ENCODE measurements at places on chromosomes 7 and 10.

DNA sequence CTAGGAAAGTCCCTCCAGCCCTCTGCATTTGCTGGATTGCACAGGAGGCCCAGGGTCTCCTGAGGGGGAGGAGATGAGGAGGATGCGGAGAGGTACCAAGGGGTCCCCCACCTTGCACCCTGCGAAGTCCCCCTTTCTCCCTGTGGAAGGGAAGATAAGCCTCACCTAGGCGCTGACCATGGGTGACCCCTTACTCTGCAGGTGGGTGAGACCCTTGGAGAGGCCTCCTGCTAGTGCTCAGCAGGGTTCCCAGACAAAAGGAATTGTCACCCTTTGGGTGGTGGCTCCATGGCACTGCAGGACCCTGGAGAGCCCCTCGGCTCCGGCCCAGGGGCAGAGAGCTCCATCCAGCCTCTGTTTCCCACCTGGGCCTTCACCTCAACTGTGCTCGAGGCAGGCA lies 107.0 kb upstream of the RET start:
- no peak for DNase-seq

DNA sequence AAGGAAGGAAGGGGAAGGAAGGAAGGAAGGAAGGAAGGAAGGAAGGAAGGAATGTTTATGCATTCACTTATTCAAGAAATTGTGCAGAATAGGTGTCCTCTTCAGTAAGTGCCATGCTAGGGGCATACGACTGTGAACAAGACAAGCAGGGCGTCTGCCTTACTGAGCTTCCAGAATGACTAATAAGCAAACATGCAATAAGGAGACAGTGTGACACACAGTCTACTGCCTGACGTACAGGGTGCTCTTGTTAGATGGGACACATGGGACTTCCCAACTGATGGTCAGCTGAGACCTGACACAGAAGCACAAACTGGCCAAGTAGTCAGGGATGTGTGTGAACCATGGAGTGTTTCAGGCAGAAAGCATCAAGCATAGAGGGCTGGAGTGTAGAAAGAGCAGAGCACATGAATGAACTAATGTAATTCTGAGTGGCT lies 18.2 kb downstream of the DNAJC12 start:
- DNase-seq, result no peak

GRCh38 chr7:115191526-115191925 lies 269.6 kb downstream of the MDFIC start:
- no peak for DNase-seq

DNA sequence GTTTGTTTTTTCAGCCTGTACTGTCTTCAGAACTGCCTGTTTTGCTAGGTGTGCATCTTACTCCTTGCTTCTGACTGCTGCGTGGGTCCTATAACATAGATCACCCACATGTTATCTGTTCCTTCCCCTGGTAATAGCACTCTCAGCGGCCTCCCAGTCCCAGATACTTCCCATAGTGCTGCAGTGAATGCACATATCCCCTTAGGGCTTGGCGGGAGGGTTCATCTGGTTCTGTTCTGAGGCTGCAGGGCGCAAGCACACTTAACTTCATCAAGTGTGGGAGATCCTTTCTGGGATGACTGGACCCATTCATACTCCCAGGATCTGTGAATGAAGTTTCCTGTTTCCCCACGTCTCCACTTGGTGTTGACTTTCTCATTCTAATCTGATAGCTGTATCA lies 90.7 kb downstream of the CELF2 start:
- no peak for DNase-seq

- no peak for DNase-seq
These were observed 127.0 kb upstream of the PPIF start for GRCh38 chr10:79220307-79220706.

DNA sequence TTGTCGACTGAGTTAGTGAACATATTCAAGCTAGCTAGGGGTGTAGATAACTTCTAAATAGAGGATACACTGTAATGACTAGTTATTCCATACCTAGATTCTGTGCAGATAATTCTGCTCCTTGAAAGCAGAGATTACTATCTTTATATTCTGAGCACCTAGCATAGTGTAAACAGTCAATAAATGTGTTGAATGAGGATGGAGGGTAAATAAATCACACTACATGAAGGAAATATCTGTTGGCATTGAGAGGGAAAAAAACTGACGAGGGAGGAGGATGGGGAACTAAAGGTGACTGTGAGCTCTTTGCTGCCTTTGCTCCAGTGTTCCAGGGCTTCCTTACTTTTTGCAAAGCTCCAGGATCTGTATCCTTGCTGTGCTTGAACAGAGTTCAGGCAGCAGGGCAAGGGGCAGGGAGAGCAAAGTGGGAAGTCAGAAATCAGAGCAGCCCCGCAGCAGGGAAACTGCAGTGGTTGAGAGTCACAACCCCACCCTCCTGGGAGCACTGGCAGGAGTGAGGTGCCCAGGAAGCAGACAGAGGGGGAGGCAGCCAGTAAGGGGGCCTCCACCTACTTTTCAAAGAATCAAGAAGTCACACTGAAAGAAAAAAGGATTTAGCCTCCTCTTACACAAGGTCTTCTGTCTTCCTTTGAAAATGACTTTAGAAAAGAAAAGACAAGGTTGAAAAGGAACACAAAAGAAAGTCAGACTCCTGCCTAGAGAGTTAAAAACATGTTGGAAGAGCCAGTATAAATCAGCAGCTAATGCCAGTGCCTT lies 71.8 kb upstream of the LRRN3 start:
- no peak for DNase-seq

DNA sequence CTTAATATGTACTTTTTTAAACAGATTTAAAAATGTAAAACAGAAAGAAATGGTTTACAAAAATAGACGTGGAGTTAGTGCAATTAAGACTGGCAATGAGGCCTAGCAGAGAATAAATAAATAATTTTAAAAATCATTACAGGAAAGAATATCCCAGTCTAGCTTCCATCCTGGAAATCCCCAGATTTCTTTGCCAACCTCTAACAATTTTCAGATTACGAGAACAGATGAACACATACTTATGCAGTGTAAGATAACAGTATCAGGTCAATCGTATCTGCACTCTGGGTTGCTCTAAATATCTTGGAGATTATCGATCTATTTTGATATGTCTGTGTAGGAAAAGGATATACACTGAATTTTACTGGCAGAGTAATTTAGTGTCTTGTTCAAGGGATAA lies 210.5 kb downstream of the SEMA3A start:
- no peak for DNase-seq

- DNase-seq, result no peak
These were observed 8.3 kb downstream of the CAMK1D start for GRCh38 chr10:12357525-12358151.

DNA sequence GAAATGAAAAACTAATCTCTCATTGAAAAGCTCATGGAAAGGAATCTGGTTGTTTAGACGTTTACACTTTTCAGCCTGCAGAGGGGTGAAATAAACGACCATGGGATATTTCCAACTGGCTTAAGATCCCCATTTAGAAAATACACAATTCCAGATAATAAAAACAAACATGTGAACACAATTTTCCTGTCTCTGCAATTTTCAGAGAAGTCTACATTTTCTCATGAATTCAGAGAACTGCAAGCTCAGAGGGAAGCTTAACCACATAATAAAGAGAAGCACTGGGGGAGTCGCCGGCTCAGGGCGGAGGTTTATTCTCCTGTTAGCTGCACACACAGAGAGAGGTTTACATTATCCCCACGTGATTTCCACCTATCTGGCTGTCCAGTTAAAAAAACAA lies 215.2 kb downstream of the FANK1 start:
- DNase-seq, result no peak

GRCh38 chr10:91088300-91089140 lies 131.9 kb upstream of the PCGF5 start:
- DNase-seq, result no peak

DNA sequence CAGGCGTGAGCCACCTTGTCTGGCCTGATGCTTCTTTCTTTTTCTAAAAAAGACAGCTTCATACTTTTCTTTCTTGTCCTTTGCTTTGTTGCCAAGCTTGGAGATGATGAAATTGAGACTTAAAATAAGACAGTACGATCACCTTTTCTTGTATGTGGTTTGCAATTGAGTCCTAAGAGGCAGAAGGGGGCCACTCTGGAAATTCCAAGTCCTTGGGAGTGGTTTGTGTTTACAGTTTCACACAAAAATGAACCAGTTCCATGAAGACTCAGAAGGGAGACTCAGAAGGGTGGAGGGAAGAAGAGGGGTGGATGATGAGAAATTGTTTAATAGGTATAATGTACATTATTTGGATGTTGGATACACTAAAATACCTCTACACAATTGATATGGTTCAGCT lies 70.7 kb upstream of the TNS3 start:
- no peak for DNase-seq

- no peak for DNase-seq
These were observed 90.1 kb downstream of the ZNF777 start for GRCh38 chr7:149370790-149371189.

DNA sequence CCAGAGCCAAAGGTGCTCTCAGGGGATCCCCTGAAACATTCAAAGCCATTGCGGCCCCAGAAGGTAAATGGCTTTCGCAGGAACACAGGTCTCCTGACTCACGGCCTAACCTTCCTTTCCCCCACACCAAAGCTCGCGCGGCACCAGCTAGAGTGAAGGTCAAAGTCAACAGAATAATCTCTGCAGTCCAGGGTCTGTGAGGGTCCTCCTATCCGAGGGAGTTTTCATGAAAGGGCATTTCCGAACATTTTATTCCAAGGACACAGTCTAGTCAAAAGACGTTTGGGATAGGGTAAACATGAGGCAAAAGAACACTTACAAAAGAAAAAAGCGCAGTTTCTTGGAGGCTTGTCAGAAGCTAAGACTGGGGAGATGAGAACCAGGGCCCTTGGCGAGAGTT lies 559 bp upstream of the STEAP2 start:
- no peak for DNase-seq

GRCh38 chr7:41825927-41826480 lies 123.1 kb upstream of the INHBA start:
- DNase-seq, result no peak

DNA sequence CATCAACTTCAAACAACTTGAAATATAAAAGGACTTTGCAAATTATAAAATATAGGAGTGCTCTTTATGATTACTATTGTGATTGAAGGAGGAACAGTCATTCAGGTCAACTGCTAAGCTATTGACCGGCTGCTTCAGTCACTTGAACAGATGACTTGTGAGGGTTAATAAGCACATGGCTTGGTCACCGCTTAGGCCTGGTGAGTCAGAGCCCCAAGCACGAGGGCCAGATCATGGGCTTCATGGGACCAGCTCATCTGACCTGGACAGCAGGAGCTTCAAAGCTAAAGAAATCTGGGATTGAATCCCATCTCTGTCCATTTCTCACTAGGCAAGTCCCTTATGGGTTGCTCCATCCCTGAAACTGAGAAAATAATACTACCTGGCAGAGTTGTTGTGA lies 60.4 kb upstream of the ADO start:
- no peak for DNase-seq

GRCh38 chr7:115352375-115352774 lies 430.5 kb downstream of the MDFIC start:
- DNase-seq, result no peak

GRCh38 chr10:79179164-79179956 lies 110.6 kb downstream of the ZMIZ1 start:
- DNase-seq, result no peak

DNA sequence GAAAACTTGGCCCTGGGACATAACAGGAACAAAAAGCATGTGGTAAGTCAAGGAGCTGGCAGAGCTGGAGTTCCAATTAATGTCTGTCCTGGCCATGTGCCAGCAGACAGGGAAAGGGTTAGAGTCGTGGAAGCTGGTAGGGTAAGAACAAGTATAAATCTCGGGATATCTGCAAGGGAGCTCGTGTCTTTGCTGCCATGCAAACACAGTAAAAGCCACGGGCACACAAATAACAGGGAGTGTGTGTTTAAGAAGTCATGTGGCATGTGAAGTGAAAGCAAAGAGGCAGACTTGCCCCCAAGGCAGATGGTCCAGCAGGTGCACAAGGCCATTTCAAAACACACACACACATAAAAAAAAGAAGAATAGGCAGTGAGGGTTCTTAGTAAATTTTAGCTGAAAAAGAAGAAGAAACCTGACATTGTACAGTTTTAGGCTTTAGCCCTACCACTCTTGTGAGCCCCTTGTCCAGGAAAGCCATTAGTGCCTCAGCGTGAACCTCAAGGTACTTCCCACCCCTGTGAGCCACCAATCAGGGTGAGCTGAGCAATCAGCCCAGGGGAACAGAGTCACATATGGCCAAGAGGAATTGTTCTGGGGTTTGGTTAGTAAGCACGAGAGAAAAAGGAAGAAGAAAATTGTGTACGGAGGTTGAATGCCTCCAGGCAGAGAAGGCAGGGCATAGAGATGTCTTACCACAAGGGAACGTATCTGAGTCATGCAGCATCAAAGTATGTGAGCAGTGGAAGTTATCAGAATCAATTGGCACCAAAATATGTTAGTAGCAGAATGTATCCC lies 32.8 kb upstream of the ARHGAP12 start:
- DNase-seq, result no peak
